ENCODE measurements at places on chromosomes 16 and 17. TPM values are rescaled to one million over a fixed set of nuclear protein-coding genes. Genes with fewer than 3 reads are reported as not detected.

FSCN2 gene
- 0.28 TPM for total RNA-seq

PPM1E gene
- total RNA-seq = under 0.01 TPM

CRYM gene
- not detected for total RNA-seq

PRSS22 gene
- total RNA-seq = not detected

CES5A gene
- not detected for total RNA-seq

HP gene
- not detected for total RNA-seq

SHCBP1 gene
- 18.3 TPM for total RNA-seq

AANAT gene
- total RNA-seq = not detected

All from IMR-90 (cell line).